Globus pallidus (tissue), 1 donor: ENCODE measurements at places on chromosomes 2 and 18.

- no peak for DNase-seq
Measured at GRCh38 chr2:117853873-117854272, 39.4 kb downstream of the DDX18 start.

DNA sequence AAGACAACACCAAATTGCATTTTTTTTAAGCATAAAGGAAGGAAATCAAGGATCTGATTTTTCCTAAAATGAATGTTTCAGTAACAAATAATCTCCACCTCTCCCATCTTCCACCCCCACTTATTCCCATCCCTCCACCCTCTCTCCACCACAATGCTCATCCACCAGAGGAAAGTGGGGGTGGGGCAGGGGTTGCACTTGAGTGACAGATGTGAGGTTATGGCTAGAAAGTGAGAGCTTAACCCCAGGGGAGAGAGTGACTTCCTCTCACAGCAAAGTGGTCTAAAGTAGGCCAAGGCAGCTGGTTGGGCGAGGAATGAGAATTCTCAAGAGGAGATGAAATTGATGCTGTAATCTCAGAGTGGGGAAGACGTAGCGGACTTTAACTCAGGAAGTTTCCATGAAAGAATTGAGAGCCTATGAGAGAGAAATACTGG lies 104.7 kb downstream of the HNRNPLL start:
- DNase-seq, result no peak

DNA sequence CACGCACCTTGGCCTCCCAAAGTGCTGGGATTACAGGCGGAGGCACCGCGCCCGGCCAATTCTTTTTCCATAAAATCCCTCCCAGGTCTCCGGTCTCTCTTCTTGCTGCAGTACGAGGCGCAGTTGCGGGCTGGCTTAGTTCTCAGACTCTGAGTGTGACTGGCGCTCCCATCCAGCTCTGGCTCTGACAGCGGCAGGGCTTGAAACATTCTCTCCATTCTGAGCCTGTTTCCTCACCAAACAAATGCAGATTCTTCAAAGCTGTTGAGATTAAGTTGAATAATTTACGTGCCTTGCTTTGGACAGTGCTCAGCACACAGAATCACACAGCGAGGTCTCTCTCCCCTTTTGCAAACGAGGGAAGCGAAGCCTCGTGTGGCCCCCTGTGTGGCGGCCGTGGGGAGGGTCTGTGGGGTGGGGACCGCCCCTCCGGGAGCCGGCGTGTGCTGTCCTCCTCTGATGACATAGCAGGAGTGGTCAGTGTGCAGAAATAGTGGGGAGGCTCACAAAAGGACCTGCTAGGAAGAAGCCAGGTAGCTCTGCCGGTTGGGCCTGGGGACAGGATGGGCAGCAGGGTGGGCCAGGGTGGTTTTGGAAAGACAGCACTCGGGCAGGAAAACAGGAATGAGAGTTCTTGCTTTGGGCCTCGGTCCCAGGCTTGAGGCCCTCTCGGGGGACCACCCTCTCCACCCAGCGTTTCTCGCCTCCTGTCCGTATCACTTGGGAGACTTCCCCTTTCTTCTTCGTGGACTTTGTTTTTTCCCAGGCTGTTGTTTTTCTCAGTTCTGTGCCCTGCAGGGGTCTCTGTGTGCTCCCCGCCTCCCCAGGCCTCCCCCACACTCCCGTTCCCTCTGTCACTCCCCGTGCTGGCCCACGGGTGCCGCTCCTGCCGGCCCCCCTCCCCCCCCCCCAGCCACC lies 75.0 kb downstream of the KCNG2 start:
- DNase-seq, result no peak

- no peak for DNase-seq
Measured at GRCh38 chr2:171703574-171704347, 16.5 kb downstream of the DYNC1I2 start.
